Dermis microvascular lymphatic vessel endothelial cell (primary cell): ENCODE measurements at places on chromosomes 12 and 14. TPM values are rescaled to one million over a fixed set of nuclear protein-coding genes. Genes with fewer than 3 reads are reported as not detected.
A peak's percentile ranks its signal among the peaks of the same experiment; 100 is the strongest.

The HAL gene
- total RNA-seq, result 0.13 and 0.25 TPM in 2 replicates

The SPIC gene
- total RNA-seq, result not detected in 2 replicates

The RFLNA gene
- total RNA-seq, result under 0.01 TPM in 2 replicates

The SLIRP gene
- total RNA-seq, result 80.4 and 161 TPM in 2 replicates

The PROX2 gene
- not detected in 2 replicates for total RNA-seq

The TAS2R31 gene
- total RNA-seq, result 1.2 and 2.3 TPM in 2 replicates

The INHBE gene
- not detected in 2 replicates for total RNA-seq

The FIGNL2 gene
- 0.39 and 1.3 TPM in 2 replicates for total RNA-seq

The DLK1 gene
- not detected in 2 replicates for total RNA-seq

The REP15 gene
- 5.4 and 12.3 TPM in 2 replicates for total RNA-seq

- no peak for DNase-seq
Measured at GRCh38 chr14:29682789-29683188, 244.9 kb downstream of the PRKD1 start.

DNA sequence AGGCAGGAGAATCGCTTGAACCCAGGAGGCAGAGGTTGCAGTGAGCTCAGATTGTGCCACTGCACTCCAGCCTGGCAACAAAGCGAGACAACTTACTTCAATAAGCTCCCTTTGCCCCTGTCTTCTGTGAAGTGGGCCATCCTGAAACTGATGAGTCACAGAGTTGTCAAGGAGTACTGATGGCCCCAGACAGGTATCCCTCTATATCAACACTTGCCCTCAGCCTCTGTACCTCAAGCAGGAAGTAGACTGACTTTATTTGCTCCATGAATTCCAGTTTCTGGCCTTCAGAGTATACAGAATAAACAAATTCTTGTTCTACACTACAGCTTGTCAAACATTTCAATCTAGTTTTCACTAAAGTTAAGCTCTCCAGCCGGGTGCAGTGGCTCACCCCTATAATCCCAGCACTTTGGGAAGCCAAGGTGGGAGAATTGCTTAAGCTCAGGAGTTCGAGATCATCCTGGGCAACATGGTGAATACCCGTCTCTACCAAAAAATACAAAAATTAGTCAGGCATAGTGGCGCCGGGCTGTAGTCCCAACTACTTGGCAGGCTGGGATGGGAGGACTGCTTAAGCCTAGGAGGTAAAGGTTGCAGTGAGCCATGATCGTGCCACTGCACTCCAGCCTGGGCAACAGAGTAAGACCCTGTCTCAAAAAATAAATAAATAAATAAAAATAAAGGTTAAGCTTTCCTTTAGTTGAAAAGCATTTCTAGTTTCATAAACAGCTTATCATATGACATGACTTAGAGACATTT is 16.4 kb upstream of the LRP10 start:
- no peak for DNase-seq

DNA sequence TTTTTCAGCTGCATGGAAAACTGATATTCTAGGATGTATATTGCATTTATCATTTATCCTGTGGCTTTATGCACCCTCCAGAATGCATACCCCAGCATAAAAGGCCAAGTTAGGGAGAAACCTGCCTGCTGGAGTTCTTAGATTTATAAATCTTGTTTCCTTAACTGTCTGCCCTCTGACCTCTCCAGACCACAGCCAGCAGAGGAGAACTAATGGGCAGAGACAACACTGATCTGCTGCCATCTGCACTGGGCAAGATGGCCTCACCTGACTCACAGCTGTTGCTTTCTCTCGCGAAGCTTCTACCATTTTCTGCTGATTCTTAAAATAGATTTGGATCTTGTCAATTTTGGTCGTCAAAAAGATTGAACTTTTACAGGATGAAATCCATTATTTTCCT is 65.8 kb downstream of the PPP2R5C start:
- no peak for DNase-seq

GRCh38 chr14:61051051-61051450 is 70.0 kb downstream of the SLC38A6 start:
- DNase-seq, result no peak

DNA sequence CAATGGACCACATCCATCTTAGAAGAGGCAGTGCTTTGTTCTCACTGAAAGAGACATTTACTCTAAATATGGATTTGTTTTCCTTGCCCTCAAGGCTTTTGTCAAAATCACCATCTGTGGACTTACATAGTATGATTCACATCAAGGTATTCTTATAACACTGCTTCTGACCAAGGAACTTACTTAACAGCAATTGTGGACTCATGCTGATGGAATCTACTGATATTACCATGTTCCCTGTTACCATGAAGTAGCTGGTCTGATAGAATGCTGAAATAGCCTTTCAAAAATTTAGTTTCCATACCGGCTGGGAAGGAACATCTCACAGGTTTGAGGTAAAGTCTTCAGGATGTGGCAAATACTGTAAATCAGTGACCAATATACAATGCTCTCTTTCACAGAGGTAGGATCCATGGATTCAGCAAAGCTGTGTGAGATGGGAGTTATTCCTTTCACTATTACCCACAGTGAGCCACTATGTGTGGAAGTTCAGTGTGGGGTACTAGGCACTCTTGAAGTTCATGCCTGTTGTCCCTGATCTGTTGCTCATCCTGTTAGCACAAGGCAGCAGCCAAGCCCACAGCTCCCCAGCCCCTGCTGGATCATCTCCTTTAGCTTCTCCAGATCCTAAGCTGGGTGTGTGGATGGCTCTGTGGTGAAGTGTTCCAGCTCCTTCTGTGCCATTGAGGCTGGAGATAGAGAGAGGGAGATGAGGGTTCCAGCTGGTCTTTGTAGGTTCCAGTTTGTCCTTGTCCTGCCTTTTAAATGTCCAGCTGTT is 126.4 kb downstream of the ATP23 start:
- DNase-seq, result no peak

GRCh38 chr14:64734990-64735389 is 30.8 kb downstream of the PLEKHG3 start:
- DNase-seq, result no peak

- no peak for DNase-seq
Measured at GRCh38 chr14:52269982-52270381, 2.5 kb downstream of the PTGDR start.

DNA sequence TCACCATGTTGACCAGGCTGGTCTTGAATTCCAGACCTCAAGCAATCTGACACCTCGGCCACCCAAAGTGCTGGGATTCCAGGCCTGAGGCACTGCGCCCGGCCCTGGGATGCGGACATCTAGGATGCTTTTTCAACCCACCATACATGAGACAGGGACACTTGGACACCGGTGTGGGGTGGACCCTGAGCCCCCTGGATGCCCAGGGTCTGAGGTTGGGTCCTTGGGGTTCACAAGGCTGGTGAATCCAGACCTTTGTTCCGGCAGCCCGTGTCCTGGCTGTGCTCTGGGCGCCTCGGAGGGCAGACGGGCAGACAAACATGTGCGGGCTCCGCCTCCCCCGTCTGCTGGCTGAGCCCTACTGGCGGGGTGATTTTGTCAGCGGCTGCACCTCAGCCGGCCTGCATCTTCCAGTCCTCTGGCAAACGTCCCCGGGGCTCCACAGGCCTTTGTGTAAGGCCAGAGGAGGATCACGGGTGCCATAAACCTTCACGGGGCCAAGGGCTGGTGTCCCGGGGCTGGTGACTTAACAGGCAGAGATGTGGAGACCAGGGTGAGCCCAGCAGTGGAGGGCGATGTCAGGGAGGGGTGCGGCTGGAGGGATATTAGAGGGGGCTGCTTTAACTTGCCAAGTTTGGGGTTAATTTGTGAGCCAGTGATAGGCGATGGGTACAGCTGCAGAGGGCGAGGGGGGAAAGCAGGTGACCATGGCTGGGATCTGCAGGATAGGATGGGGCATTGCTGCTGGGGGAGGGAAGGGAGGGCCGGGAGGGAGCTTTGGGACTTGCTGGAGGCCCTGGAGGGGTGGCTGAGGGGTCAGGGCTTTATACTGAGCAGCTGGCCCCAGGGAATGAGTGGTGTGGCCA is 5.8 kb downstream of the ASPG start:
- no peak for DNase-seq

GRCh38 chr12:15278816-15279658 is 43.3 kb upstream of the PTPRO start:
- DNase-seq, result peak; percentile 1

DNA sequence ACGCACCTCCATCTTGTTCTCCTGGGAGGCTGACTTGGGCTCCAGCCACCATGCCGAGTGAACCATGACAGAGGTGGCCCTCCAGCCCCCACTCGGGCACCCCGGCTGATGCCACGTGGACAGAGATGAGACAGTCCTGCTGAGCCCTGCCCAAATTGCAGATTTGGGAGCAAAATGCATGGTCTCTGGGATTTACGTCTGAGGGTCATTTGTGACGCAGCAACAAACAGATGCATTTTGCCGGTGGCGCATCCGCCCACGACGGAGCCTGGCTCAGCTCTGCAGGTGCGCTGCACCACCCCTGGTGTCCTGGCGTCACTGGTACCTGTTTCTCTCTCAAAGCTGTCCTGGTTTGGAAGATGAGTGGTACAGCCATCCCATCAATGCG is 31.1 kb upstream of the INF2 start:
- DNase-seq, result no peak
